ENCODE measurements at places on chromosomes 5 and 9.

DNA sequence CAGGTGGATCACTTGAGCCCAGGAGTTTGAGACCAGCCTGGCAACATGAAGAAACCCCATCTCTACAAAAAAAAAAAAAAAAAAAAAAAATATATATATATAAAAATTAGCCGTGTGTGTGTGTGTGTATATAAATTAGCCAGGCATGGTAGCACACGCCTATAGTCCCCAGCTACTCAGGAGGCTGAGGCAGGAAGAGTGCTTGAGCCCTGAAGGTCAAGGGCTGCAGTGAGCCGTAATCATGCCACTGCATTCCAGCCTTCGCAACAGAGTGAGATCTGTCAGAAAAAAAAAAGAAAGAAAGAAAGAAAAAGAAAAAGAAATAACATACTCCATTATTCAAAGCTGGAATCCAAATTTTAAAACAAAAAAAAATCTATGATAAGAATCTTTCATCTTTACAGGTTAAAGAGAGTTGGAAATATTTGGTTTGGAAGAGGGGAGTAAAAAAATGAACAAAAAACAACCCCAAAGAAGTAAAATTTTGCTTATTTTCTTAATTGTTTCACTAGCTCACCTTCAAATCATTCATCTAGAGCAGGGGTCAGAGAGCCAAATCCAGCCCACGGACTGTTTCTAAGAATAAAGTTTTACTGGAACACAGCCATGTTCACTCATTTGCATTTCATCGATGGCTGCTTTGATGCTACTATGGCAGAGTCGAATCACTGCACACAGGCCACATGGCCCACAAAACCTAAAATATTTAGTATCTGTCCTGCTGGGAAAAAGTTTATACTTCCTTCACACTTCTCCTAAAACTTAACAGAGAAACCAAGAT, 109.9 kb downstream of the DROSHA start:
- DNase-seq: no peak

GRCh38 chr9:16092142-16093091, 539.6 kb downstream of the CCDC171 start:
- no peak for DNase-seq

- DNase-seq: no peak
These were observed 148.1 kb downstream of the EBF1 start for GRCh38 chr5:158951436-158952247.

DNA sequence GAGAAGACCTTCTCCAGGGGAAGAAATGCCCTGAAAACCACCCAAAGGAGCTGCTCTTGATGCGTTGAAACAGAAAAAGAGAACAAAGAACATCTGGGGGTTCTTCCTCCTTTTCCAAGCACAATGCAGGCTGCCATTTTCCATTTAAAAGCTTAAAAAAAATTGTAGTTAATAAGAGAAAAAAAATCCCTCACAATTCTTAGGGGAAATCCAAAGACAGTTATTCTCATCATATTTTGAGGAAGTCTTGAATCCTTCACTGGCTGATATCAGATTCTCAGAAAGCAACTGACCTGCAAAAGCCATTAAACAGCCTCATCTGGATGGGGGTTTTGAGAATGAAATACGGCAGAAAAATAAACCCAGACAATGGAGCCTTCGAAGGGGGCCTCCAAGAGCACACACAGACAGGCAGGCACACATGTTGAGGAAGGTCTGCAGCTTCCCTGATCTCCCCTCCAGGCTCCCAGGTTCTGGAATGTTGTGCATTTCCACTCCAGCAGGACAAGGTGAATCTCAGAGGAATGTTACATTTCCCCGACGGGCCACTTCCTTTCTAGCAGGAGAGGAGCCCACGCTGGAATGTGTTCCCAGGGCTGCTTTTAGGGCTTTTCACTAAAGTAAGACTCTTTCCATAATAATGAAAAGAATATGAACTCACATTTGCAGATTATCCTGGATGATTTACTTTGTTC, 159.4 kb upstream of the S1PR3 start:
- no peak for DNase-seq

DNA sequence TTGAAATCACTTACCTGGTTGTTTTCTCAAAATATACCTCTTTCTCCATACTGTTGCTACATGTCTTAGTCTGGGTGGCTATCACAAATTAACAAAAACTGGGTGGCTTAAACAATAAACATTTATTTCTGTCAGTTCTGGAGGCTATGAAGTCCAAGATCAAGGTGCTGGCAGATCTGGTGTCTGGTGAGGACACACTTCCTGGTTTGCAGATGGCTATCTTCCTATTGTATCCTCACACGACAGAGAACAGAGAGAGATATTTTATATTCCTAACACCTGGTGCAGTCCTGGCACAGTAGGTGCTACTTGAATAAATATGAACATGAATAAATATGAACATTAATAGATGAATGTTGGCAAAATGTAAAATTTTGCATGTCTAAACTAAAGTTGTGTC, 164.3 kb upstream of the ACOT12 start:
- DNase-seq: no peak

DNA sequence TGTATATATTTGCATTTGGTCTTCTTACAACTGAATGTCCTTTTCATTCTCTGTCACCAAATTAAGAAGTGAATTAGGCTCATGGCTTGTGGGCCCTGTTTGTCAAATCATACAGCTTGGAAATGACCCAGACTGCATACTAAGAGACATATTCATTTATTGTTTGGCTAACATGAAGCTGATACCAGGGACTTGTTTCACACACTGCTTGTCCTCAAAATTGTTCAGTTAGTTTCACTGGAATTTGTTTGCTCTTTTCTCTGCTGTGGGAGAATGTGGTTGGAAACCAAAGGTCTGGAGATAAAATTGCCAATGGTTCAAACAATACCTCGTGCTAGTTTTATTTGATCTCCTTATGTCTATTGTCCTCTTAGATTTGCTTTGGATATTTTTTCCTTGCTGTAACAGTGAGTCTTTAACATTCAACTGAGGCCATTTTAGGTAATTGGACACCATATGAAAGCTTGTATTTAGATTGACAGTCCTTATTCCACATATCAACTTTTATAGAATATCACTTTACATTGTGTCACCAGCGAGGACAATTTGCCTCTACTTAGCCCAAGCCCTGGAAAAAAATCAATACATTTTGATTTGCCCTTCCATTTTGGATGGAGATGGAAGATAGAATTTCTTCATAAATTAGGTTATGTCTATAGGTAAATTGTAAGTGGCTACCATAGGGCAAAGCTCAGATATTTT, 144.3 kb upstream of the MTAP start:
- no peak for DNase-seq

- no peak for DNase-seq
These were observed 21.2 kb downstream of the GSN start for GRCh38 chr9:121289026-121289771.

DNA sequence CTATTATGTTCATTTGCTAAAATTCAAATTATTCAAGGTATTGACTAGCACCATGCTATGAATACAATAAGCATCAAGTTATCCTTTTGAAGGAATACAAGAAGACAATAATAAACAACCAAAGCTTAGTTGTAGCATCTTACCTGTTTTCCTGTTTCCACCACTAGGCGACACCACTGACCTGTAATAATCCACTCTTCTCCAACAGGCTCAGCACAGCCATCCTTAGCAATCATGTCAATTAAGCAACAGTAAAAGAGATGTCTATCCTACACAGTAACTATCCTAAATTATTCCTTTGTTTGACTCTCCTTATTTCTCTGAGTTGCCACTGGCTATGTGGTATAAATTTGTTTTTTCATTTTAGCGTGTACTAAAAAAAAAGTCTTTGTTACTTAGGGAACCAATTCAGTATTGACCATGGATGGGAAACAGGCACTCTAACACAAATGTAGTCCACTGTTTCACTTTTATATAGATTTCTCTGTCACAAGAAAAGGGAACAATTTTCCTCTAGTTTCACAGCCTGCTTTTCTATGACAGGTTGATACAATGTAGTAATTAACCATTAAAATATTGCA, 46.2 kb downstream of the PCA3 start:
- DNase-seq: no peak

GRCh38 chr5:167049771-167050567, 1241.5 kb upstream of the WWC1 start:
- no peak for DNase-seq

- no peak for DNase-seq
These were observed 735 bp downstream of the ARAP3 start for GRCh38 chr5:141681295-141681694.

DNA sequence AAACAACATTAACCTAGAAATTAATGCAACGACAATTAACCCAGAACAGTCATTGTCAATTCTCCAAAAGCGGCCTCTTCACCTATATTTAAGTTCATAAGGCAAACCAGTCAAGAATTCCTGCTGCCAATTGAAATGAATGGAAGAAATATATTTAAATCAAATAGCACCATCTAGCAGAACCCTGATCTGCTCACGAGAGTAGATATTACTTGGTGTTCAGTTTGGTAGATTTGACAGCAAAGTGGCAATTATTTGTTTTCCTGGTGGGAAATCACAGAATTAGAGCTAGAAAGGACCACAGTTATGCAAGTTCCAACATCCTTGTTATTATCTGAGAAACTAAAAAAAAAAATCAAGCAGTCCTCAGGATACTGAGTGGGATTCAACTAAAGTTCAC, 2.3 kb downstream of the SSBP2 start:
- DNase-seq: no peak

- no peak for DNase-seq
These were observed 47.5 kb downstream of the CNOT6 start for GRCh38 chr5:180541710-180542109.

DNA sequence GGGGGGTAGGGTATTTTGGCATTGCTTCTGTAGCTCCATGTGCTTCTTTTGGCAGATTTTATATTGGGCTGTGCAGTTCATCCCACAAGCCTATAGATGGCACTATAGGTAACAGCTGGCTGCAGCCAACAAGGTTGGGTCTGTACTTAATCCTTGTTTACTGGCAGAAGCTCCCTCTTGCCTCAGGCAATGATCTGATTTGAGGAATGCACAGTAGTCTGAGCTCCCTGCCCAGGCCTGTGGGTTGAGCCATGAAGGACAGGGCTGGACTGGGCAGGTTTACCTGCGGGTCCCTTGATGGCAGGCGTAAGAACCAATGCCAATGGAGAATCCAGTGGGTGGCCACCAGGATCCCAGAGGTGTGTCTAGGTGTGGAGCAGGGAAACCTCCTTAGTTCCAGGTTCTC, 11.7 kb upstream of the OR1J2 start:
- DNase-seq: no peak

DNA sequence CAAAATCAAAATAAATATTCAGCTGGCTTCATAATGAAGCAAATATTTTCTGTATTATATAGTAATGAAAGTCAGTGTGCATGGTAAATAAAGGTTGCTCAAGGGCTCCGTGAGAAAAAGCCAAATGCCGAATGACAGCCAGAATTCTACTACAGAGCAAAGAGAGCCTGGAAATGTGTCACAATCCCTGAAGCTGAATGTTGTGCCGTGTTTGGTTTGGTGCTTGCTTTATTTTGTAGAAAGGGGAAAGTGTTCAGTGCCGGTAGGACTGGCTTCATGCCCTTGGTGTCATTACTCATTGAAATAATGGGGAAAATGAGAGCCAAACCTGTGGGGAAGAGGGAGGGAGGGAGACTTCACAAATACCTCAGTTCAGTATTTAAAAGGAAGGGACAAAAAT, 26.8 kb upstream of the ADAMTSL1 start:
- DNase-seq: no peak

GRCh38 chr5:37786862-37787519, 52.9 kb downstream of the GDNF start:
- no peak for DNase-seq

- DNase-seq: no peak
These were observed 3.9 kb upstream of the TMEM171 start for GRCh38 chr5:73116506-73116905.

DNA sequence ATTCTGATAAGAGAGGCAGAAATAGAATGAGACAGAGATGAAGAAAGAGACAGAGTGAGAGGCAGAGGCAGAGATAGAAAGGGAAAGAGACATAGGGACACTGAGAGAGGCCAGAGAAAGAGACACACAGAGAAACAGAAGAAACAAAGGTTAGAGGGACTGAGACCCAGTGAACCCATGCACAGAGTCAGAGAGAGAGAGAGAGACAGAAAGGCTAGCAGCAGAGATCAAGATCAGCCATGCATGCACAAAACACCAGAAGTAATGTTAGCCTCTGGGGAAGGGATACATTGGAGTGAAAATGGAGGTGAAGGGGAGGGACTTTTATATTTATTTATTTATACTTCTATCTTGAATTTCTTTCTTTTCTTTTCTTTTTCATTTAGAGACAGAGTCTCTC, 14.1 kb upstream of the SPARC start:
- DNase-seq: no peak
